ENCODE measurements at places on chromosomes 3 and 15.

DNA sequence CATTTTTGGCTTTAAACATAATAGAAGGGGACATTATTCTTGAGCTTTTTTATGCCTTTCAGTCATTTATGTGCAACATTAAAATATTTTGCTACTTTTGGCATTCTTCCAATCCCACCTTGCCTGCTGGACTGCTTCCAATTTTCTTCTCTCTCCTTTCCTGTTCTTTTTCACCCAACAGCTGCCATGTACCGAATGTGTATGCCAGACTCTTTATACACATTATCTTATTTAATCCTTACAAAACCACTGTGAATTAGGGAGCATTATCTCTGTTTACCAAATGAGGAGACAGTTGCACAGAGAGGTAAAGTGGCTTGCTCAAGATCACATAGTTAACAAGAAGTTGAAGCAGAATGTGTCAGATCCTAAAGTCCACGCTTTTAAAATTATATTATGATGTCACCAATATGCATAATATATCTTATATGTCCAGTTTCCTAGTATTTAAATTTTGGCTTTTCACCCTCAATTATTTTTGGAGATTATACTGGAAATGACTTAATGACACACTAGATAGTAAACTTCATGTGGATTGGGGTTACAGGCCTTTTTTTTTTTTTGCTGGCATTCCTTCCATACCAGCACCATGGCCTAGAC lies 231.5 kb downstream of the THRB start:
- no peak for DNase-seq

DNA sequence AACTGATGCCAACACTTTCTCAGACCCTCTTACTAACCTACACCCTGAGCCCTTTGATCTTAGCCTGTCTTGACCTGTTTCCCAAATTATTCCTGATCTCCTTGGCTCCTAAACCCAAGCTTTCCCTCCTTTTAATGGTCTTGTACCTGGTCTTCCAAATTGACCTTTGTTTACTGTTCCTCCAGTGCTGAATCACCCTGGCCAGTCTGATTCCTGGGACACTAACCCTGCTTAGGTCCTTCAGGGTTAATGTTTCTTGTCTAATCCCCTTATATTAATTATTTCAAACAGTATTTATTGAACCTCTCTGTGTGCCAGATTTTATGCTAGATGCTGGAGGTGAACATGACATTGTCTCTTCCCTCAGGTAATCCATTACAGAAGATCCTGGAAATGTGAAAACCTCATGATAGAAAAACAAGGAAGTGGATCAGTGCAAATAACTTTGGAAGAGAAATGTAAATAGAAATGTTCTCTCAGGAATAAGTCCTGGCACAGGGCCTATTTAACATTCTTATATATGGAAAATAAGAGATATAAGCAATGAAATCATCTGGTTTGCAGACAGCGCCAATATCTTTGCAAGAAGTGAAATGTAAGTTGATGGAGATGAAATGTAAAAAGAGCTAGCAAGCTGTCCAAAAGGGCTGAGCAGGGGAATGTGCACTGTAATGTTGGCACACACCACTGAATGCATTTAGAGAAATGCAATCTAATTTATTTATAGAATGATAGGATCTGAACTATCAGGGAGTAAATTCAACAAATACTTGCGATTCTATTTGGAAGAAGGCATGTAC lies 20.7 kb downstream of the HGD start:
- no peak for DNase-seq

GRCh38 chr3:15823092-15823491 lies 25.3 kb upstream of the ANKRD28 start:
- no peak for DNase-seq

DNA sequence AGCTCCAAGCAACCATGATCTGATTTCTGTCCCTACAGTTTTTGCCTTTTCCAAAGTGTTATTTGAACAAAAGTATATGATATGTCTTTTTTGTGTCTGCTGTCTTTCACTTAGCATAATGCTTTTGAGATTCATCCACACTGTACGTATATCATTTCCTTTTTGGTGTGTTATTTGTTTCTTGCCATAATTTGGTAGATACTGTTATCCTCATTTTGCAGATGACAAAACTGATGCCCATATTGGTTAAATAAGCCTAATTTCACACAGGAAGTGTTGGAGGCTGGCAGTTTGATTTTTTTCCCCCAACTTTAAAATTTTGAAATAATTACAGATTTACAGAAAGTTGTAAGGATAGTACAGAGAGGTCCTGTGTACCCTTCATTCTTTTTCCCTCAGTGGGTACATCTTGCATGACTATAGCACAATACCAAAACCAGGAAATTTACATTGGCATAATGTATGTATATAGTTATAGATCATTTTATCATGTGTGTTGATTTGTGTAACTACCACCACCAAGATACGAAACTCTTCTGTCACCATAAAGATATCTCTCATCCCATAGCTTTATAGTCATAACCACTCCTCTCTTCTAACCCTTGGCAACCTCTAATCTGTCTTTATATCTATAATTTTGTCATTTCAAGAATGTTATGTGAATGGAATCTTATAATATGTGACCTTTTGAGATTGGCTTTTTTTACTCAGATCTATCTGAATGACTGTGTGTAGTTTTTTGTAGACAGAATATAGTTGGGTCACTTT lies 55.6 kb downstream of the RASA2 start:
- DNase-seq, result no peak

DNA sequence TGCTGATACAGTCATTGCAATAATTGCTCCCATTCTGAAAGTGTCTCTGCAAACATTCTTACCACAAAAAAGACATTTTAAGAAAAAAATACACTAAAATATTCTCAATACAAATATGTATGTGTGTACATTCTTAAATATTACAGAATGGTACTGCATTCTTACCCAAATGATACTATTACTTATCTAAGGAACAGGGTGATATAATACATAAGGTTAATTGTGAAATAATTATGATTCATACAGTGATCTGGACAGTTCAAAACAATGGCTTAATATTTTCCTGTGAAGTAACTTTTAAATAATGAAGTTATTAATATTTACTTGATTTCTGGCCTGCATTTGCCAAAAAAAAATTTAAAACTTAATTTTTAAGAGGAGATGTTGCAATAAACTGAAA lies 694.6 kb downstream of the TUSC7 start:
- DNase-seq, result no peak
